ENCODE measurements at places on chromosomes 2 and 18.
A peak's percentile ranks its signal among the peaks of the same experiment; 100 is the strongest.

GRCh38 chr2:30273574-30273929 is 42.2 kb downstream of the LBH start:
- DNase-seq: no peak

DNA sequence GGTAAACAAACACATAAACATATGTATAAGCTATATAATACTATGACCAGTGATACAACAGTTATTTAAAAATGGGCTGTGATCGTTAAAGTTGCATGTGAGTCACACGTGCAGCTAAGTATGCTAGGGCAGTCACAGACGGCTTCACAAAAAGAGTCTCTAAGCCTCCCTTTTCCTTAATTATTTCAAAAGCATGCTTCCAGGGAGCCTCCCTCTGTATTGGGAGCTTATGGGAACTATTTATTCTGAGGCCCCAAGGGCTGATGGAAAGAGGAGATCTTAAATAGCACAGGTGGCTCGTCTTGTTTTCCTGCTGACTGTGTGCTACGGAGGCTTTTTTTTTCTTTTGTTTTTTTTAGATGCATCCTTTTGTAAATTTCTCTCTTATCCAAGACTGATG is 94.3 kb downstream of the ADCYAP1 start:
- no peak for DNase-seq

DNA sequence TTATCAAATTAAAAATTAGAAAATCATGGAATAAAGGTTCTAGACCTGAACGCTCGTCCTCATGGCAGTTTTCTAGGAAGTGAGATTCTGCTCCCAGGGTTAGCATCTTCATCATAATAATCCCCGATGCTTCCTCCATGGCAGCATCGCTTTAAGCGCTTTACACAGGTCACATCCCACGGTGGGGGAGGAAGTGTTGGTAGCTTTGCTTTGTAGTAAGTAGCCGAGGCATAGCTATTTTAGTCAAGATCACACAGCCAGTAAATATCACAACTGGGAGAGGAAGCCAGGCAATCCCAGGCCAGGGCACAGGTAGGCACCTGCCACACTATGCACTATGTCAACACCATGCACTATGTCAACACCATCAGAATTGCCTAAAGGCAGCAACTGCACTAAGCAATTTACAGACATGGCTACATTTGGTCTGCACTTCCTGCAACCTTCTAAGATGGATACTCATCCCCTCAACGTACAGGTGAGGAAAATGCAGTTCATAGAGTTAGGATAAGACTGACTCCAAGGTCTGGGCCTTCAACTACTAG is 205.5 kb downstream of the FBXO15 start:
- peak; percentile 7 for DNase-seq

- no peak for DNase-seq
Measured at GRCh38 chr2:178908810-178909209, 101.6 kb upstream of the TTN start.

DNA sequence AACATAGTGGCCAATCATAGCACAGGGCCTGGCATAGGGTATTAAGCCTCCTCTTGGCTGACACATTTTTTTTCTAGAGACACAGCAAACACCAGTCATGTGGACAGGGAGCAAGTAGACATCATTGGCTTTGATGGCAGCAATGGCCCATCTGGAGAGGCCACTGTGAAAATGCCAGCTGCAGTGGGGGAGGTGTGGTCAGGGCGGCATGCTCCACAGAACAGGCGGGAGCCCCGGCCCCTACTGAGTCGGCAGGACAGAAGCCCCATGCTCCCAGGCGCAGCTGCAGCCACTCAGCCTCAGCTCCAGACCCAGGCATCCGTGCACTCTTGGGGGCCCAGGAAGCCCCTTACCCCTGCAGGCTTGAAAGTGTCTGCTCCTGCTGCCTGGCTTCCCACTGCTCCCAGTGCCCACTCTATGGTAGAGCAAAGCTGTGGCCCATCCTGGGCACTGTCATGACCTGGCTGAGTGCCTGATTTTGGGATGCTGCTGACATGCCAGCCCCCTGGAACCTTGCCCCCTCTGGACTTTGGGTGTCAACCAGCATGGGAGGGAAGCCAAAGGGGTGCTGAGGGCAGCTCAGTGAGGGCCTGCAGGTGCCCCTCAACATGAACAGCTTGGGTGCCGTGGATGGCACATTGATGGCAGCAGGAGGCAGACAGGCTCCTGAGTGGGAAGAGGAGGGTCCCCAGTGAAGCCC is 23.3 kb upstream of the UBE2F start:
- DNase-seq: no peak

GRCh38 chr2:17877811-17878280 is 621 bp upstream of the KCNS3 start:
- no peak for DNase-seq

DNA sequence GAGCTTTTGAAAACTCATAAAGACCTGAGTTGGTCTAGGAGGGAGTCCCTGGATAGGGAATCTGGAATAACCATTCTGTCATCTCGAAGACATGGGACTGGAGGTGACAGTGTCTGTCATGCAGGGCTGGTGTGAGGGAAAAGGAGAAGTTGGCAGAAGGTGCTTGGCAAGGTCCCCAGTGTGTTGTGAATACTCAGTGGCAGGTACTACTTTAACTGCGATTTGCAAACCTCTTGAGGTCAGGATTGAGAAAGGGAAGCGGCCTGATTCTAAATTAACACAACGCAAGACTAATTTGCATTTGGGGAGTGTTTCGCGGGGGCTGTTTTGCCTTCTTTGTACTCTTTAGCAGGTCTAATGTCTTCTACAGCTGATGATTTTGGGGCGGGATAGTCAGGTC is 77.0 kb upstream of the TMEM200C start:
- no peak for DNase-seq

GRCh38 chr2:38264396-38265221 is 112.5 kb downstream of the ATL2 start:
- no peak for DNase-seq

GRCh38 chr18:73615506-73615905 is 532.1 kb downstream of the FBXO15 start:
- DNase-seq: no peak

DNA sequence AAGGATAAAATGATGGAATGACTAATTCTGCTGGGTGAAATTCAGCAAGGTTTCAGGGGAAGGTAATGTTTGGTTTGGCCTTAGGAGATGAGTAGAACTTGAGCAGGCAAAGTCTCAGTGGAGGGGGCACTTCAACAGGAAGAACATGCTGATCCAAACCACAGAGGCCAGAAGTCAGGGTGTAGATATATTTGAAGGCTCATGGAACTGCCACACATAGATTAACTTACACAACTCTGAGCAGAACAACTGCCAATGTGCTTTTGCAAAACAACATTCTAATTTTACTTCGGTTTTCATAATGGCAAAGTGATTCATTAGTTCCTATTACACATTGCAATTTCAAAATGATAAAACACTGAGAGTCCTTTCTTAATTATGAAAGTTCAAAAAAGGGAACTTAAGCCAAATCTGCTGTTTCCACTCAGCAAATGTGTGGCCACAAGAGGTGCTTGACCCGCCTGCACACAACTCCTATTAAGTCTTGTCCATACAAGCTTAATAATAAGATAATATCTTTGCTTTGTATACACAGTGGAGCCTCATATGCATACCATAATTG is 284.8 kb downstream of the MREG start:
- DNase-seq: no peak

- DNase-seq: no peak
Measured at GRCh38 chr18:22286585-22286984, 117.2 kb downstream of the GATA6 start.

GRCh38 chr2:587087-587960 is 89.9 kb downstream of the TMEM18 start:
- DNase-seq: no peak

- DNase-seq: no peak
Measured at GRCh38 chr18:64800151-64800550, 651.3 kb upstream of the LINC00305 start.

- no peak for DNase-seq
Measured at GRCh38 chr2:14261771-14262170, 370.7 kb upstream of the LRATD1 start.

DNA sequence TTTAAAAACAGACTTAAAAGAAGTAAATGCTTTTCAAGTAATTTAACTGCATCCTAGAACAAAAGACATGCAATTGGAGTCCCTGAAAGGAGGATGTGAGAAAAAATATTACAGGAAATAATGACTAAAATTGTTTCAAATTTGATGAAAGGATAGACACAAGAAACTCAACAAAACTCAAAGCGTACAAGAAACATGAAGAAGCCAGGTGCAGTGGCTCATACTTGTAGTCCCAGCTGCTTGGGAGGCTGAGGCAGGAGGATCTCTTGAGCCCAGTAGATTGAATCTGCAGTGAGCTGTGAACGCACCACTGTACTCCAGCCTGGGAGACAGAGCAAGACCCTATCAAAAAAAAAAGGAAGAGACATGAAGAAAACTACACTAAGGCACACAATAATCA is 118.1 kb upstream of the SLC39A10 start:
- no peak for DNase-seq

DNA sequence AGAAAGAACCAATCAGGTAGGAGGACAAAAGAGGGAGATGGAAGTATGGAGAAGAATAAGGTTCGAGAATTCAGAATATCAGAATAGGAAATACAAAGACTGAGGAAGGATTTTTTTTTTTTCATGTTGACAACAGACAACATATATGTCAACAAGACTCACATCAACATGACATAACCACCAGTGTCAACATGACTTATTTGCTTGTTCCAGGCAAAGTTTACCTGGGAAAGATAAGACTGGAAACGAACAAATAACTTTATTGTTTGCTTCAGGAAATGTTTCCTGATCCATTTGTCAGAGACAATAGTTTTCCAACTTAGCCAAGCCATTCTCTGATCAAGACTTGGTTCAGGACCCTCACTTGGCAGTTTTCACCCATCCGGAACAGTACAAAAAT is 321.9 kb upstream of the NETO1 start:
- no peak for DNase-seq

GRCh38 chr18:44835703-44836102 is 155.0 kb downstream of the SETBP1 start:
- no peak for DNase-seq

DNA sequence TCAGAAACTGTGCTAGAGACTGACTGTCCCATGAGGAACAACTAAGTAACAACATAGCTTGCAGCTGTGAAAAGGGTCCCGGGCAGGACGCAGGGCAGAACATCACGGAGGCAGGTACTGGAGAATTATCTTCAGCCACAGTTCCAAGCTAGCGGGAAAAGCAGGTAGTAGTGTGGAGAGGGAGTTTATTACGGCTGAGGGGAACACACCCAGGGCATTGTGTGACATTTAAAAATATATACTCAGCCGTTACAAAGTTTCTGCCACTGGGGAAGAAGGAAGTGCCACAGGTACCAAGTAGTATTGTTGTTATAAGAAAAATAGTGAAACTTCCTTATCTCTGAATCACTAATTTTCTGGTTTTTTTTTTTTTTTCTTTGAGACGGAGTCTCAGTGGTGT is 179.6 kb downstream of the LAMA1 start:
- DNase-seq: no peak

GRCh38 chr18:48939205-48940097 is 11.3 kb downstream of the SMAD7 start:
- no peak for DNase-seq

GRCh38 chr2:151258121-151258520 is 3.5 kb downstream of the RBM43 start:
- DNase-seq: no peak

DNA sequence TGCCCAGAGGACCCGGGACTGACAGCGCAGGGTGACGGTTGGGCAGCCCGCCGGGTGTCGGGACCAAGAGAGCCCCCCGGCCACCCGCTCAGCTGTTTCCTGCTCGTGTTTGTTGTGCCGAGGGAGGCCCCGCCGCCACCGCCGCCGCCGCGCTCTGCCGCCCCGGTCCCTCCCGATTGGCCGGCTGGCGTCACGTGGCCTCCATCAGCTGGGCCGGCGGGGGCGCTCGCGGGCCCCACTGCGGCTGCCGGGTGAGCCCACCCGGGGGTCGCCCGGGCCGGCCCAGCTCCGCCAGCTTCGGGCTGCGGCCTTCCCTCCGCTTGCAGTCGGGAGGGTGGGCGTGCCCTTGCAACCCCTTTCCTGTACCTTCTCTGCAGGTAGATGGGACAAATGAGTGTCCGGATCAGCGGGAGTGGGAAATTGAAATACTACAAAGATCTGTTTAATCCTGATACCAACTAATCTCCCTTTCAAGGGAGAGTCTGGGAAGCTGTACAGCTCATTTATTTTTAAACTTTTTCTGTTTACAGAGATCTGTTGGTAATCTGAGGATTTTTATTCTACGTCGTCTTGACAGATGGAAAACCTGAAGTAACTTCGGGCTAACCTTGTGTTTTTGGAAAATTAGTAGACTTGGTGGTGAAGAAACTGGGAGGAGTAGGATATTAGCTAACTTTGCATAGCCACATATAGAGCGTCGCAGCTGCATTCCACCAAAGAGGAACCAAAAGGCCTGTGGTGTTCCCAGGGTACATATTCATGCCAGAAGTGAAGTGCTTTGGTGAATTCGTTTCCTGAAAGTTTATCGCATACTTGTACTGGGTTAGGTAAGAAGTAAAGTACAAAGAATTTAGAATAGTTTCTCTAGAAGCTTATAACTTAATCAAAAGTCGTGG is 1.2 kb downstream of the YPEL5 start:
- DNase-seq: peak; percentile 20

DNA sequence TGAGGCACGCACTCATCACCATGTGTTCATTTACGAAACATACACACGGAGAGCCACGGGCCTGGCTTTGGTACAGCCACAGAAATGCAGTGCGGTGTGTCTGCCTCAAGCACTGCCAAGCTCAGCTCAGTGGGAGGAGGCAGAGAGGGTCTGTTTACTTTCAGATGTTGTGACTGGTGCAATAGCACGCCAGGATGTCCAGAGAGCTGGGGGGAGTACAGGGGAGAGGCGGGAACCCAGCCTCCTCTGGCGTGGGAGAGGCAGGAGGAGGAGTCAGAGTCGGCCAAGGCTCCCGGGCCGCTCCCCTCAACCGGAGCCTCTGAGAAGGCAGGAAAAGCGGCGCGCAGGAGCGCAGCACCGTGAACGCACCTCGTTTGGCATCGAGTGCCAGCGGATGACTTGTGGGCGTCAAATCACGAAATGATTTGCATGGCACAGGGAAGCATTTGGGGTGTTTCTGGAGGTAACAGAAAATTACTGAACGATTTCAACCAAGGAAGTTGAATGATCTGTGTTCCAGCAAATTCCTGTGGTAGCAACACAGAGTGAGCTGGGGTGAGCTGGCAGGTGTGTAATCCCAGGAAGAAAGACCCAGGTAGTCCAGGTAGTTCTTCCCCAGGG is 143.0 kb downstream of the ZNF516 start:
- peak; percentile 62 for DNase-seq

DNA sequence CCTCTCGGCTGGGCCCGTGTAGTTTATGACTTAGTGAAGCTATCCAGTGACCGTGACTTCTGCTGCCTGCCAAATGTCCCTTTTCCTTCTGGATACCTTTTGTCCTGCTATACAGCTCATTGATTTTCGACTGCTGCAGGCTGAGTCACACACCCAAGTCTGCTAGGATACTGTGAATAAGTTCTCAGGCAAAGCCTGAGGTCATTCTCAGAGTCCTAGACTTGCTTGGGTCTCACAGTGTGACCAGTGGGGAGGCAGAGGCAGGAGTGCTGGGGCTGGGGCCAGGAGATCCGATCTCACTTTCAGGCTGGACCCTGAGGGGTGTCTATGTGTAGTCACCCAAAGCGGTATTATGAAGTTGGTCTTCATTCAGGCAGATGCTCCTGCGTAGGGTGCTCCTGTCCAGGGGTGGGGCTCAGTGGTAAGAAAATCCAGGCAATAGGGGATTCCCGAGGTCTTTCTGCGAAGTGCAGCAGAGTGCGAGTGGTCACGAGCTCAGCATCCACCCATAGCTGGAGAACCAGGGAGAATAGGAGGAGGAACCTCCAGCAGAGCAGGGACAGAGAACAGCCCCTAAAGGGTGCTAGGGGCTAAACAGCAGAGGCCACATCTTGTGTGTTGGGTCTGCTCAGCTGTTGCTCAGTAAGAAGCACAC is 268.6 kb upstream of the NCKAP5 start:
- no peak for DNase-seq

Data from NCI-H2029 (cell line).